ENCODE measurements at places on chromosomes 16 and 17.

DNA sequence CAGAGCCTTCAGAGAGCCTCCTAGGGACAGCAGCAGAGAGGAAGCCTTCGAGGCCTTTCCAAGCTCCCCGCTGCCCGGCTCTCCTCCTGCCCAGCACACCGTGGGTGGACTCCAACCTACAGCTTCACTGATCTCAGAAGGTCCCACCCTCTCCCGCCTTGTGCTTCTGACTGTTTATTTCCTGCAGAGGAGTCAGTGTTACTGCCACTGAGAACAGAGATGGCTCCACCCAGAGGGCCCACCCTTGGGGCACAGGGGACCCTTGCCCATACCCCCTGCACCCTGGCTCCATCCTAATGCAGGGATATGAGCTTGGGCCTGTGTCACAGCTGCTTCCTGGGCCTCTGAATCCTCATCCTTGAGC, 52.8 kb upstream of the TOB1 start:
- no peak for DNase-seq

DNA sequence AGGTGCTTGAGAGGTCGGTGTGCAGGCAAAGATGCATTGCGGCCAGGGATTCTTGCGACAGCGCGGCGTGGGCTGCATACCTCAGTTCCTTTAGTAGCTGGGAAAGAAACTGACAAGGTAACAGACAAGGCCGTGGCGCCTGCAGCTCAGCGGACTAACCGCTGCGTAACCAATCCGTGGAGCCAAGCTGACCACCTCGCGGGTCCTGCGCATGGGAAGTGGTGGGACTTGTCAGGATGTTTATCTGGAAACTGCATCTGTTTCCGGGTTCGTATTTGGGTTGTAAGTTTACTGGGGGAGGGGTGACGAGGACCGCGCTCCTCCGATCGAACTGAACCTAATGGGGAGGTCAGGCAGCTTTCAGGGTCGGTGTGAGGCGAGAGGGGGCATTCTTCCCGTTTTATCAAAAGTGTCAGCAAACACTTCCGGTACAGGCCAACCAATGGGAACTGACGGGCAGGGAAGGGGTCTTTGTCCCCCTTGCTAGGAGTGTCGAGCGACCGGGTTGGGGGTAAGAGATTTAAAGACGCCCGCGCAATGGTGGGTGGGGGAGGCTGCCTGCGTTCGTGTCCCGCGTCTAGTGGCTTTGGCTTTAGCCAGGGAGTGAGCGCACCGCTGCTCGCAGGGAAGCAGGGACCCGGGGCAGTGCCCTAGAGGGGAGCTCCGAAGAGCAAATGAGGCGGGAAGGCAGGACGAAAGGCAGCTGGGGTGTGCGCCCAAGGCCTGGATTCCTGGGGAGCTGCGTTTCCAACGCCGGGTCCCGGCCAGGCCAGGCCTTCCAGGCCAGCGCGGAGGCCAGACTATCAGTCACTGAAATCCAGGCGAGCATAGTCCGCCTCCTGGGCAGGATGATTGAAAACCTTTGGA, 7.0 kb downstream of the IRX6 start:
- DNase-seq, result no peak

DNA sequence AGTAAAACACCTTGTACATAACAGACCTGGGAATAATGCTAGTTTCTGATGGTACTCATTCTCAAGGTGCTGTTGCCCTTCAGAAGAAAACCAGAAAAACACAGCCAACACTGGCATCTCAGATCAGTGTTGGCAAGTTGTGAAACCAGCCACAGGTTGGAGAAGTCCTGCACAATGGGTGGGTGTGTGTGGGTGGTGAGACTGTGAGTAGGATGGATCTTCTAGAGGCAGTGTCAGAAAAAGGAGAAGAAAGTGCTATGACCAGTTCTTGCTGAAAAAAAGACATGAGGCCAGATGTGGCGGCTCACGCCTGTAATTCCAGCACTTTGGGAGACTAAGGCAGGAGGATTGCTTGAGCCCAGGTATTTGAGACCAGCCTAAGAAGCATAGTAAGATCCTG, 35.2 kb upstream of the SMIM36 start:
- DNase-seq, result no peak

DNA sequence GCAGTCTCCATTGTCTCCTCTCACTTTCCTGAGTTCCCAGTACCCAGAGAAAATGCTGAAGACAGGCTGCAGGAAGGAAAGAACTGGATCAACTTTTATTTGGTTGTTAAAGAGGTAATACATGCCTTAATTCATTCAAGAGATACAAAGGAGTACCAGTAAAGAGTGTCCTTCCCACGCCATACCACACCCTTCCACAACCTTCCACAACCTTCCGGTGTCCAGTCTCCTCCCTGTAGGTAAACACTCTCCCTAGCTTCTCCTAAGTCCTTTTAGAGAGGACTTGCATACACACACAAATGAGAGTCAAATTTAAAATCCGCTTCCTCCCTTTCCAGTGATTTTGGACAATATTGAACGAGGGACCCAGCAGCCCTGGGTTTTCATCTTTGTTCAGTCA, 2.8 kb upstream of the CA7 start:
- no peak for DNase-seq

DNA sequence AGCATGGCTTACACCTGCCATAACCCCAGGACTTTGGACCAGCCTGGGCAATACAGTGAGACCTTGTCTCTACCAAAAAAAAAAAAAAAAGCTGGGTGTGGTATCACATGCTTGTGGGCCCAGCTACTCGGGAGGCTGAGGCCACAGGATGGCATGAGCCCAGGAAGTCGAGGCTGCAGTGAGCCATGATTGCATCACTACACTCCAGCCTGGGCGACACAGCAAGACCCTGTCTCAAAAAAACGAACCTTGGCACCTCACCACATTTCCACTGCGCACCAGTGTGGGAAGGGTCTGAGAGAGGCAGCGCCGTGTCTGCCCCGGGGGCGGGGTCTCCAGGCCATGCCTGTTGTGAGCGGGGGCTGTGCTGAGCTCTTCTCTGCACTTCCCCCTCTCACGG, 6.3 kb downstream of the ACSF3 start:
- DNase-seq, result no peak
